ENCODE measurements at places on chromosomes 13 and 19.

- no peak for DNase-seq
Observed at GRCh38 chr19:10915130-10916091, 13.0 kb downstream of the YIPF2 start.

DNA sequence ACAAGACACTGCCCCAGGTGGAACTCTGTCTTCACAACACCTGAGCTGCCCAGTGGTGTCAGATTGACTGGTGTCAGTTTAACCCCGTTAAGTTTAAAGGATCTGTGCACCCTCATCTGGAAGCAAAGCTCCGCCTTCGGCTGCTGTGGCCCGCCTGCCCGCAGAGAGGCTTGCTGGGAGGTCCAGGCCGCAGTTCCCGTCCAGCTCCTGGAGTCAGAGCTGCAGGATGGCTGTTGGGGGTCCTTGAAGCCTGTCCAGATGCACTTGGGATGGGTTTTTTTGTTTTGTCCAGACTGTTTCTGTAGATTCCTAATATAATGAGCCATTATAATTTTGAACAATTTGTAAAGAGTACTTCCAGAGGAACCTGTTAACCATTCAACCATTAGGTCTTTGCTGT lies 16.1 kb downstream of the CUL4A start:
- no peak for DNase-seq

- no peak for DNase-seq
Observed at GRCh38 chr13:110509971-110510786, 51.3 kb downstream of the RAB20 start.

DNA sequence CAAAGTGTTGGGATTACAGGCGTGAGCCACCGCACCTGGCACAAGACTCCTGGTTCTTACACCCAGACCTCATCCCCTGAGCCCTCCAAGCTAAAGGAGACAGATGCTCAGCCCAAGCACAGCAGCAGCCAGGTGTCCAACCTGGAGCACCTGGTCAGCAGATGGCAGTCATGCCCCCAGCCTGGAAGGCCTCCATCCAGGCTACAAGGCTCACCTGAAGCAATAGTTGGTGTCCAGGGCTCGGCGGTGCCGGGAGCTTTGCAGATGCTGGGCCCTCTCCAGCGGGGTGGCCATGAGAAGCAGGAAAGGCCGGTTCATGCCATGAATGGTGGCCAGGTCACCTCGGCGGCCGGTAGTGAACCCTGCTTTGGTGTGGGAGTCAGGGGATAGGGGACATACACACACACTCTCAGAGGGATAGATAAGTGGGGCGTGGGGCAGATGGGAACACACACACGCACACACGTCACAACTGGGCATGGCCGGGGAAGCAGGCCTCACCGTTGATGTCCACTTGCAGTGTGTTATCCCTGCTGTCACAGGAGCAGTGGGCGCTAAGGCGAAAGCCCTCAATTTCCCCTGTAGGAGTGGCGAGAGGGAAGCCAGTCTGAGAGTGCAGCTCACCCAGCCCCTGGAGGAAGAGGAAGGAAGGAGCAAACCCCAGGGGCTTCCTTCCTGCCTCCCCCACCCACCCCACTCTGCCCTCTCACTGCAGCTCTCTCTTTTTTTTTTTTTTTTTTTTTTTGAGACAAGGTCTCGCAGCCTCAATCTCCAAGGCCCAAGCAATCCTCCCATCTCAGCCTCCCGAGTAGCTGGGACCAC lies 11.8 kb downstream of the TGFB1 start:
- no peak for DNase-seq

DNA sequence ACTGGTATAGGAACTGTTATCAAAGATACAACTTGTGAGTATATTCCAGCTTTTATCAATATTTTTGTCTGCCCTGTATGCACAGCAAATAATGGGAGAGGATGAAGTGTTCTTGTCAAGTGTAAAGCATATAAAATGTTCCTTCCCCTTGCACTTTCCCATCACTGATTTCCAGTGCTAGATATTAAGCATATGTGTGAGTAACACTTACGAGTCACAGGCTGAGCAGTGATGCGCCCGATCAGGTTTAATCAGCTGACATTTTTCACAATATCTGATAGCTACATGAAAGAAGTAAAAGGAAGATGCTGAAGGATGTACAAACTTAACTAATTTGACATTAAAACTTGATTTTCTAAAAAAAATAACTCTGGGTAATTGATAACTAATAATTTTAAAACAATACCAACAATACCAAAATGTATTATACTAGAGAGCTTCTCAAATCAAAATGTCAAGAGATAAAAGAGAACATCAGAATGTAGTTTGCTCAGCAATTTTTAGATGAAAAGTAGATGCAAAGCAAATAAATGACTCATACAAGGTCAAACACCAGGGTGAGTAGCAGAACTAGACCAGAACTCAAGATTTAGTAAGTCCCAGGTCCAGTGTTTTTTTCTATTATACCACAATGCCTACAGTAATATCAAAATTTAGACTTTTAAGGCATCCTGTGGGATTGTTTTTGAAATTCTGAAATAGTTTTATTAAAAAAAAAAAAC lies 56.4 kb downstream of the ZDHHC20 start:
- no peak for DNase-seq

DNA sequence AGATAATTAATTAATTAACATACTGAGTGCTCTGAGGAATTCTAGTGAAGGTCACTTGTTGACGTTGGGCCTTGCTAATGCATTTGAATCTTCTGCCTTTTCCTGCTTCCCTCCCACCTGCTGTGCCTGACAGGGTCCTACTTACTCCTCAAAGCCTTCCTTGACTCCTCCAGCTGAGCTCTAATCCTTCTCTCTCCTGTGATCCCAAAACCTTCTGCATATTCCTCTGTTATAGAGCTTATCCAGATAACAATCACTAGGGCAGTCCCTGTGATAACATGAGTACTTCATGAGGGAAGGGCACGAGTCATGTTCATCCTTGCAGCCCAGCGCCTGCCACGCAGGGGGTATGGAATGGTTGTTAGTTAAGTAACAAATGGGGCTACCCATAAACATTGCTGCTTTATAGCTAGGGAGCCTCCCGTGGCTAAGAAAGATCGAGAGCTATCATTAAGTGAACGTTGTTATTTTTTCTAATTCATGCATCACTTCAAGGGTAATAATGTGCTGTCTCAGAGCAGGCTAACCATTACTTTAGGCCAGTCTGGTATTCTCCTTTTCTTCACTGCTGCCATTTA lies 19.1 kb upstream of the SPATA13 start:
- no peak for DNase-seq

- DNase-seq = peak; percentile 57
Observed at GRCh38 chr19:19597809-19598306, 20.6 kb downstream of the PBX4 start.

GRCh38 chr13:31011193-31011860 lies 78.9 kb downstream of the TEX26 start:
- no peak for DNase-seq

GRCh38 chr19:4456476-4456842 lies 1.1 kb downstream of the UBXN6 start:
- no peak for DNase-seq

- DNase-seq = peak; percentile 78
Observed at GRCh38 chr19:48325265-48325910, at the start of gene EMP3. Gene EMP3, plus strand, starts transcription at chr19:48325552. Its CDS starts 1,293 bp downstream, at chr19:48326845.

GRCh38 chr19:29119590-29119989 lies 93.4 kb downstream of the UQCRFS1 start:
- no peak for DNase-seq

DNA sequence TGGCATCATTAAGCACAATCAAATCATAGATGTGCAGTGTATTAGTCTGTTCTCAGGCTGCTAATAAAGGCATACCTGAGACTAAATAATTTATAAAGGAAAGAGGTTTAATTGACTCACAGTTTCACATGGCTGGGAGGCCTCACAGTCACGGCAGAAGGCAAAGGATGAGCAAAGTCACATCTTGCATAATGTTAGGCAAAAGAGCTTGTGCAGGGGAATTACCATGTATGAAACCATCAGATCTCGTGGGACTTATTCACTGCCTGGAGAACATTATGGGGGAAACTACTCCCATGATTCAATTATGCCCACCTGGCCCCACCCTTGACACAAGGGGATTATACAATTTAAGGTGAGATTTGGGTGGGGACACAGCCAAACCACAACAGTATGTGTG lies 245.2 kb upstream of the DACH1 start:
- DNase-seq = no peak

All from effector memory CD4-positive, alpha-beta T cell (primary cell).